Activated naive CD8-positive, alpha-beta T cell treated with anti-CD3 and anti-CD28 coated beads, Interleukin-2, amount 50 U/mL, for 16 hours (primary cell): ENCODE measurements at places on chromosomes 5 and 9.

GRCh38 chr5:157446412-157446935 is 13.5 kb upstream of the NIPAL4 start:
- no peak for DNase-seq

GRCh38 chr5:71652803-71653543 is 65.8 kb downstream of the MCCC2 start:
- no peak for DNase-seq

DNA sequence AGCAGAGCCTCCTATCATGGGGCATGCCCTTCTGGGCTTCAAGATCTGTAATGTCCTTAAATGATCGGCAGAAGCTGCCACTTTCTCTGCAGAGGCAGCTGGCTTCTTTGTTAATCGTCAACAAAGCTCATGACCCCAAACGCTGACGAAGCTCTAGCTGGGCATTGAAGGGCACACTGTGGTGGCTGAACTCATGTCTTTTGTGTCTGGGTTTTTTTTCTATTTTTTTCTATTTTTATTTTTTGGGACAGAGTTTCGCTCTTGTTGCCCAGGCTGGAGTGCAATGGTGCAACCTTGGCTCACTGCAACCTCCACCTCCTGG is 65.2 kb upstream of the ASS1 start:
- no peak for DNase-seq

DNA sequence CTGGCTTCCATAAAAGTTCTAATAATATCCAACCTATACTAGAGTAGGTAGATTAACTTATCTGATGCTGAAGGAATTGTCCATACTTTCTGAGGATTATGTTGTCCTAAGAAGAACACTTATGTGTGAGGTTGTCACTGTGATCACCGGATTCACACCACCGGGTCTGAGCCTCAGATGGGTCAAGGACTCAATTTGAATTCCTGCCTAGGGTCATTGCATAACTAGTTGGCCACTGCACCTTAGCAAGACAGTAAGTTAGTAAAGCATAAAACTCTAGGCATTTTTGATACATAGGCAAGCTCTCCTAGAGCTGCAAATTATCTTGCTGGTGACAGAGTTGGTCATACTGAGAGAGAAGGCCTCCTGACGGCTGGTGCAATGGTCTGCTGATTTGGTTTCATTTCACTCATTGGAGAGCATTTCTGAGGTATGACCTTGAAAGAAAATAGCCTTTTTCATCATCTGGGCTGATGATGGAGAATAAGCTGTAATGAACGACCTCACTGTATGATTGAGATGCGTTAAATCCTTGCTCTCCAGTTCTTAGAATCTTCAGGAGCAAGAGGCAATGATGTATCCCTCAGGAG is 72.0 kb upstream of the CKMT2 start:
- DNase-seq: no peak

DNA sequence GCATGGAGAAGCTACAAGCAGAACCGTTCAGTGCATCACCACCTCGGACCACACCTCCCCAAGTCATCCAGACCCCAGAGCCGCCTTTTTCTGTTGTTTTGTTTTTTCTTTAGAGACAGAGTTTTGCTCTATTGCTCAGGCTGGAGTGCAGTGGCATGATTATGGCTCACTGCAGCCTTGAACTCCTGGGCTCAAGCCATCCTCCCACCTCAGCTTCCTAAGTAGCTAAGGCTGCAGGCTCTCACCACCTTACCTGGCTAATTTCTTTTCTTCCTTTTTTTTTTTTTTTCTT is 13.5 kb upstream of the SFXN1 start:
- DNase-seq: no peak
